ENCODE measurements at places on chromosomes 5 and 9.

DNA sequence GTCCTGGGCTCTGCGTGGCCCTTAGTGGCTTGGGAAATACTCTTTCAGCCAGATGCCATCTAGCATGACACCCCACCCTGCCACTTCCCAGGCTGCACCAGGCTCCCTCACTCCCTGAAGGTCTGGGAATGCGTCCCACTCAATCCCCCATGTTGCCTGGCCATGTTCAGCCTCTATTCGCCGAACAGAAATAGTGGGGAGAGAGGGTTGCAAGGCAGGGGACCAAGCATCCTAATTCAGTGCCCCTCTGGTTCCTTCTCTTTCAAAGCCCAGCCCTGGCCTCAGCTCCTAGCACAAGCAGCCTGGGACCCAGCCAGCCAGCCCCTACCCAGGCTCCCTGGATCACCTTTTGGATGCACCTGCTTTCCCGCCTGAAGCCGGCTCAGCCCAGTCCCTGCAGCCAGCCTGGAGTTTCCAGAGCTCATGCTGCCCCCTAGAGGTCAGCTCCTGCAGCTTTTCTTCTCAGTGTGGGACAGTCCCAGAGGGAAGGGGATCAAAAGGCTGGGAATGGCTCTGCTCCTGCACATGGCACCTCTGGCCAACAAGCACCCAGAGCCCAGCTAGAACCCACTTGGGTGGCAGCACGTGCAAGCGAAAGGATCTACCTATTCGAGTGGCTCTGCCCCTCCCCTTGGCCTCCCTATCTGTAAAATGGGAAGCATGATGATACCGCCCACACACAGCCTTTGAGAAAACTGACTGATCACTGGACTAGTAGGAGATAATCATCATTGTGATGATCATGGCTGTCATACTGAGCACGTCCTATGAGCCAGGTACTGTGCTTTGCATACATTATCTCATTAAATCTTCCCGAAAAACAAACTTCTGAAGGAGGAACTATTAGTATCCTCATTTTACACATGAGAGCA is 48.7 kb upstream of the C5orf58 start:
- DNase-seq: peak; percentile 21

DNA sequence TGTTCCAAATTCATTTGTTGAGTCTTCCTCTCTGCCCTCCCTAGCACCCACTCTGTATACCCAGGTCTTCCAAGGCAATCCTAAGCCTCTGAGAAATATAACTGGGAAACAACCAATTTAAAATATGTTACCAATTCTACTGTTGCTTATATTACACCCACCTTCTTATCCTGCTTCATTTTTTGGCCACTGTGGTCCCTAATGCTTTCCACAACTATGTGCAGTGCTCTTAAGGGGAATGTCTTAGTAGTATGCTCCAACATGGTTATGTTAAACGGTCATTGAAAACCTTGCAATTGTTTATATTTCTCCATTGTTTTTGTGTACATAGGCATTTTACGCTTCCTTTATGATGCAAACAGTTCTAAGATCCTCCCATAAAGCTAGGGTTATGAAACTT is 273.1 kb upstream of the HAPLN1 start:
- DNase-seq: no peak

- no peak for DNase-seq
Observed at GRCh38 chr9:127966416-127967150, 14.2 kb downstream of the EEIG1 start.

GRCh38 chr9:21964925-21965385 is 29.2 kb downstream of the CDKN2A start:
- DNase-seq: no peak

DNA sequence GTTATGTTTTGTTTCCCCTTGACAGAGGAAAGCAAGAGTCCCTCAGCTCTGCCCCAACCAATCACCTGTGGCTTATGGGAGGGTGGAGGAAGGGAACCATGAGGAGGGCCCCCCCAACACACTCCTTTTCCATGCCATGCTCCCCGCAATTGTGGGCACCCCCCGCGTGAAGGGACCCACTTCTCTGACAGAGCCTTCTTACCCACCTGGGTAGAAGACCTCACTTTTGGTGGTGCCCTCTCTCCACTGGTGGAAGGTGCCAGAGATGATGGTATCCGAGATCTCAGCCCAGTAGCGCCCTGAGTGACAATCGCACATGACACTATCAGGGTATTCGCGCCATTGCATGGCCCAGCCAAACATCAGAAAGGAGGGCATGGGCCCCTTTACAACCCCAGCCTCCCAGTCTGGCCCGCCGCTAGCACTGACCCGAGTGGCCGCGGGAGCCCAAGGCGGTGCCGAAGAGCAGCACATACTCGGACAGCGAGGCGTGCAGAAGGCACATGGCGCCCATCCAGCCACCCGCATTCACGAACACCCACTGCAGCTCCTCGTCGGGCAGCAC is 714 bp downstream of the SIGMAR1 start:
- no peak for DNase-seq

DNA sequence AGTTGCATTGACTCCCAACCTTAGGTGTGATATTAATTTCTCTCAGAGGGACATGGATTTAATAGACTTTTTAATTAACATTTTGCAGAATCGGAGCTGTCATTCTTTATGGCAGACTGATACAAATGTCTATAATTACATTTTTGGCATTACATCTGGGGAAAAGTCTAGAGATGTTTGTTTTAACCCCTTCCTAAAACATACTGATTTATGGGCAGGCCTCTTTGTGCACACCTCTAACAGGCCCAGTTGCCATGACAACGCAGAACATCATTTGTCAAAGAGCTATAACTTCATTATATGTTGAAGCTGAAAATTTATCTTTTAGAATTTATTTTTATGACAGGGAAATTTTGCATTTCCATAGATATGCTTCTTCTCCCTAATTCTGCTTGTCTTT is 158.5 kb downstream of the NTRK2 start:
- DNase-seq: no peak

DNA sequence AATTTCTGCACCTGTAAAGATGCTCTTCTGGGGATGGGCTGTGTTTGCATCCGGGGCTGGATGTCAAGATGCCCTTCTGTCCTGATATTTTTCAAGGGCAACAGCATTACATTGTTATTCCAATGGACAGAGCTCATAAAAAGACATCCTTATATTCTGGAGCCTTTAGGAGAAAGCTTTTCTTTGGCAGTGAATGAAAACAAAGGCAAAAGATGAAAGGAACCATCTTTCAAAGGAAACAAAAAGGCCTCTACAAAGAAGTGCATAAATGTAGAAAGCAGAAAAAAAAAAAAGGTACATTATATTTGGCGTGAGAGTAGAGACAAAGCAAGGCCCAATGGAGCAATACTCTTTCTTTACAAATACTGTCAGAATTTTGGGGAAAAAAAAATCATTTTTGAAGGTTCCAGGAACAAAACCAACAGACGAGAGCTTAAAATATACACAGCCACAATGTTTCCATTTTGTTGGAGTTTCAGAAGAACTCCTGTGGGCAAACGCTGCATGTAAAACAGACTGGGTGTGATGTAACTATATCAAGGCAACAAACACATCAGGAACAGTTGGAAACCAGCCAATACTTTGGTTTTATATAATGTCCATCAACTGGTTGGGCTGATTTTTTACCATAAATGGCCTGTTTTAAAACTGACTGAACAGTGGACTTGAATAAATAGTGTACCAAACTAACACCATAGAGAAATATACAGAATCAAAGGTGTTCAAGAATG is 885.6 kb upstream of the DMAC1 start:
- no peak for DNase-seq

DNA sequence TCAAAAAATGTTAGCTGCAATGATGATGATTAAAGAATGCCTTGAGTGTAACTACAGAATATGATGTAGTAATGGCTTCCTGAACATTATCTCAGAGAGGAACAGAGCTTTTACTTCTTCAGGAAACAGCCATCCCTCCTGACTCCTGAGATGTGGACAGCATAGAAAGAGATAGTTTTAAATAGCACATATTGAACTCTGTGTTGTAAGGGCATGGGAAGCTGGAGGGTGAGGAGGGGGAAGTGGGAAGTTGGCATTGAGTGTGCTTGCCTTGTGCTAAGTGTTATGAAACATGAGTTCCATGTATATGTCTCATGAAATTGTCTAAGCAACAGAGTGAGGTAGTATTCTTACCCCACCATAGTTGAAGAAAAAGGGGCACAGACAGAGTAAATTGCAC is 161.5 kb upstream of the SLC28A3 start:
- DNase-seq: no peak

DNA sequence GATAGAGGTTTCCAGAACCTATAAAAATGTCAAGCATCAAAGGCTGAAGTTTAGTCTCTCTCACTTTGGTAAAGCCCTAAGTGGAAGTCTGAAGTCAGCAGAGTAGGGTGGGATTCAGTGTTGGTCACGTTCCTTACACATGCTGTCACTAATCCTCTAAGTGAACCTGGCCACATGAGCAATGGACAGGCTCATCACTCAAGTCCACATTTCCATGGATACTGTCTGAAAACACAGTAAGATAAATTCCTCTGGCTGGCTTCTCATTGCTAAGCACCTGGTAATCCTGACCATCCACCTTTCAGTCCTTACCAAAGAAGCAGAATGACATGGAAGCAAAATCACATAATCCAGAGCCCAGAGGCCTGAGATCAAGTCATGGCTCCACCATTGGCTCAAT is 43.8 kb downstream of the GNA14 start:
- DNase-seq: no peak

DNA sequence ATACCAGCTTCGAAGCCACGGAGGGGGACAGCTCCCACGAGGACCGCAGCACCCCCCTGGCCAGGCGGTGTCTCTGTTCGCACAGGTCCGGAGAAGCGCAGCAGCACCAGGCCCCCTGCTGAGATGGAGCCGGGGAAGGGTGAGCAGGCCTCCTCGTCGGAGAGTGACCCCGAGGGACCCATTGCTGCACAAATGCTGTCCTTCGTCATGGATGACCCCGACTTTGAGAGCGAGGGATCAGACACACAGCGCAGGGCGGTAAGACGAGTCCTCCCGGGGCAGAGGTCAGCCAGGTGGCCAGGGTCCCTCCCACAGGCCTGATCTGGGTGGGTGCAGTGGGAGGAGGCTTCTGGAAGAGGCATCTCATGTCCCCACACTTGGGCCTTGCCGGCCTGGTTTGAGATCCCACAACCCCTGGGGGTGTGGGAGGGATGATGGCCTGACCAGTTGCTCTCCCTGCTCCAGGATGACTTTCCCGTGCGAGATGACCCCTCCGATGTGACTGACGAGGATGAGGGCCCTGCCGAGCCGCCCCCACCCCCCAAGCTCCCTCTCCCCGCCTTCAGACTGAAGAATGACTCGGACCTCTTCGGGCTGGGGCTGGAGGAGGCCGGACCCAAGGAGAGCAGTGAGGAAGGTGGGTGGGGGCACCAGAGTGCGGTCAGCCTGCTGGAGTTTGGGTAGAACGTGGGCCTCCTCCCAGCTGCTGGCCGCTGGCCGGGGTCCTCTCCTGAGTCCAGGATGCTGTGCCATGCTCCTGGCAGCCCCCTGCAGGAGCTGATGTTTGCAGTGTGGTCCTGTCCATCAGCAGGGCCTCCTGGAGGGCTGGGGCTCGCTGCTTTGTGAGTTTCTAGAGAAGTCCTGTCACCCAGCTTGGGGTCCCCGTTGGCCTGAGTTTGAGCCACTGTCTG is 2.8 kb upstream of the AJM1 start:
- DNase-seq: no peak

GRCh38 chr9:72882117-72882775 is 70.6 kb downstream of the ALDH1A1 start:
- no peak for DNase-seq

- no peak for DNase-seq
Observed at GRCh38 chr9:102428305-102428704, 566.8 kb upstream of the CYLC2 start.

- DNase-seq: peak; percentile 8
Observed at GRCh38 chr9:7935681-7936080, 136.1 kb upstream of the DMAC1 start.

DNA sequence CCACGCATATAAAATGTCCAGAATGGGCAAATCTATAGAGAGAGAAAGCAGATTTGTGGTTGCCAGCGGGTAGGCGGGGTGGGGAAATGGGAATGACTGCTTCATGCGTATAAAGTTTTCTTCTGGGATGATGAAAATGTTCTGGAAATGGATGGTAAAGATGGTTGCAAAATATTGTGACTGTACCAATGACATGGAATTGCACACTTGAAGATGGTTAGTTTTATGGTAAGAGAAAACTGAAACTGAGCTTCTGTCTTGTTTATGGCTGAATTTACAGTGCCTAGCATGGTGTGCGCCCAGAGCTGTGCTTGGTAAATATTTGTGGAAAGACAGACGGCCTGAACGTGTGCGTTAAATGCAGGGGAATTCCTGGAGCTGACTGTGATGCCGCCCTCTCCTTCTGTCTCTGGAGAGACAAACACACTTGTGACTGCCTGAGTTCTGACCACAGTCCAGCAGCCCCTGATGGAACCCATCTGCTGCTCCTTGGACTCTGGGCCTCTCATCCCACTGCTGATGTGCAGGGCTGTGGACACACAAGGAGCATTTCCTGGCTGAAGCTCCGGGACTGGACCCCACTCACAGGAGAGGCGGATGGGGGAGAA is 8.6 kb upstream of the PTGES start:
- DNase-seq: no peak

DNA sequence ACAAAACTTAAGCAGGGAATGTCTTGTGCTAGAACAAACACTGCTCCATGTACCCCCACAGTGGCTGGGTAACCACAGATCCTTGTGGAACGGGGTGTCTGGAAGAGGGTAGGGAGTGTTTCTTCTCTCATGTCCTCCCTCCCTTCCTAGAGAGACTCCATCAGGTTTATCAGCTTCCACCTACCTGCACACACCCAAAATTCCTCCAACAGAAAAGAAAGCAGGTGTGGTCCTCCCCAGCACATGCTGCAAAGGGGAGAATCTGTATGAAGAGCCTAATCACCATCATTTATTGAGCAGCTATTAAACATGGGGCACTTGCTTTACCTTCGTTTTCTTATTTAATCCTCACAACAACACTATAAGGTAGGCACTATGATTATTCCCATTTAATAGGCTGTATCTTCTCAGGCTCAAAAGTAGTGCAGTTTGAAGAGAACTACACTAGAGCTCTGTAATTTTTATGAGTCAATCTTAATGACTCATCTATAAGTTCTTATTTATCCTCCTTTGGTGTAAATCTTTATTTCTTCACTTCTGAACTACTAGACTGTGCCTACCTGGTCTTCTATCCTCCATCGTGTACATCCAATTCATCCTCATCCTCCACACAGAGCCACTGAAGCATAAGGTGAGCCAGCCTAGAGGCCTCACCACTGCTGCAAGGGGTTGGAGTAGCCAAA is 31.6 kb downstream of the C9orf40 start:
- no peak for DNase-seq

DNA sequence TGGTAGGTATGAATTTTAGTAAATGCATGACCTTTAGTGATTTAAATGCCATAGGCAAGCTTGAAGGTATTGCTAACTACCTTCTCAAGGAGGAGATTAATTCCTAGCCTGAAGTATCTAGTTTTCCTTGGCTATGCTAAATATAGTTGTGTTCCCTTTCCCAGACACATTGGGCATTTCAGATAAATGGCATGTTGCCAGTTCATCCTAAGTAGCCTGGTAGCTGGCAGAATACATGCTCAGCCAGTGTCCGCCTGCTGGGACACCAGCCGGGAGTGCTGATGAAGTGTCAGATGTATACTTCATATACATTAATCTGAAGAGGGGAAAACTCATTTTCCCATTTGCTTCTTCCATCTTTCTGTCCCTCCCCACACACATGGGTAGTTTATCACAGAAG is 196.9 kb downstream of the MAST4 start:
- no peak for DNase-seq

Measured in fibroblast of skin of left quadriceps (primary cell).